Myocyte (in vitro differentiated cells): ENCODE measurements at places on chromosomes 3 and 15.

DNA sequence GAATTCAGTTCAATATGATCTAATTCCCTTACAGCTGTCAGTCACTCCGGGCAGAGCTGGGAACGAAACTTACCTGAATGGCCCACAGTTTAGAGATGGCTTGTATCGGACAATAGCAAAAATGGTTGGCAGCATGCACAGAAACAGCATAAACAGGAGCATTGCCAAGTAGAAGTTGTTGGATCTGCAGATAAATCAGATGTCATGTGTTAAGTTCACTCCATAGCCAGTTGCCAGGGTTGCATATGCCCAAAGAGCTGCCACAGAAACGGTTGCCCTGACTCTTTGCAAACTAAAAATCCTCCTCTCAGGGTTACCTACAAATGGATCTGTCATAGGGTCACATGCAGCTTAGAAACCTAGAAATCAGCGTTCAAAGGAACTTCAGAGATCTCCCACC is 15.4 kb upstream of the STARD5 start:
- no peak for DNase-seq

GRCh38 chr15:90460142-90460824 is 69.4 kb upstream of the CRTC3 start:
- DNase-seq = no peak

DNA sequence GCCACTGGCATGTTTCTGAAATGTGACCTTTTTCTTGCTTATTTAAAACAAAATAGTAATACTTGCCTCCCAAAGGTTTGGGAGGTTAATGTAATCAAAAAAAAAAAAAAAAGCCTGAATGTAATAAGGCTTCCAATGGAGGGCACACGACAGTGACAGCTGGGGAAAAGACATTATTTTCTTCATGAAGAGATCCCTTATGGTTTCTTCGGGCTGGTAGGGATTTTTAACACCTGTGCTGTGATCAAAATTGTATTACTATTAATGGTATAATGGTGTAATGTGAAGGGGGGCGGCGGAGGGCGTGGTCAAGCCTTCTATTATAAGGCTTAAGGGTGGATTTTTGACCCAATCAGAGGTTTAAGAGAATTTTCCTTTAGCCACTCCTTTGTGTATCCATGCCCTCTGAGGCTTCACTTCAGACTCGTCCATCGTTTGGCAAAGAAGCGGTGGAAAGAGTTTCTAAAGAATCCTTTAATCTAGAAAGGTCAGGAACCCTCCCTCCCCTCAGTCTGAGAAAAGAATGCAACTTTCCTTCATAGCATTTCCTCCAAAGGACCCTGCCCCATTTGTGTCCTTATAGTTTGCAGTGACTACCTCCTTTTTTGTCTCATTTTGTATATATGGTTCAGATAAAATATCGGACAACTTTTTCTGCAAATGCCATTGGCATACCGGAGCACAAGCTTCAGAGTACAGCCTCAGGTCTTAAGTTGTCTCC is 89.5 kb upstream of the CHD2 start:
- peak; percentile 95 for DNase-seq

GRCh38 chr3:28386049-28386448 is 37.4 kb upstream of the AZI2 start:
- DNase-seq = no peak

GRCh38 chr3:197376020-197376419 is 77.6 kb upstream of the DLG1 start:
- DNase-seq = no peak

DNA sequence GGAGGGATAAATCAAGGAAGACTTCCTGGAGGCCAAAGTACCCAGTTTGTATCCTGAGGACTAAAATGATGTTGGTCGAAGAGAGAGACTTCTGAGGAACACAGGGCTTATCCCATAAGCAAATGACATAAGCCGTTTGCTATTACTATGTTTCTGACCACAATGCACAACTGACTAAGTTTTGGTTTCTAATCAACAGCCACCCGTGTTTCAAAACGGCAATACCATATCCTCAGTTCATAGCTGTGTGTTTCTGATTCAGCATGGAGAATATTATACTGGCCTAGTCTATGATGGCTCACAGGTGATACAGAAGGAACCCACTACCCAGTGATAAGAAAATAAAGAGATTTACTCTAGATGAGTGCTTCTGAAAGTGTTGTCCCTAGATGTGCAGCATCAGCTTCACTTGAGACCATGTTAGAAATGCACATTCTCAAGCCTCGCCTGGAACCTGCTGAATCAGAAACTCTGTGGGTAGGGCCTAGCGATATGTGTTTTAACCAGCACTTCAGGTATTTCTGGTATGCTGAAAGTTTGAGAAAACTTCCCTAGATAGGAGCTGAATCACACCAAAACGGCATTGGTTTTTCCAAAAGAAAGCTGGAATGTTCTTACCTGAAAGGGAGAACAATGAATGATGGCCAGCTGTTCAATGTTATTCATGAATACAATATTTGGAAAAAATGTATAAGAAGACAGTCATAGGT is 639.7 kb upstream of the NR2F2 start:
- DNase-seq = no peak

- no peak for DNase-seq
Measured at GRCh38 chr3:46325645-46326300, 28.1 kb upstream of the CCR2 start.
